Fibroblast of the aortic adventitia (primary cell): ENCODE measurements at places on chromosomes 4 and X.

GRCh38 chr4:98113012-98113411 lies 30.3 kb downstream of the STPG2 start:
- DNase-seq, result peak; percentile 34

GRCh38 chrX:114465689-114466088 lies 118.2 kb upstream of the HTR2C start:
- DNase-seq, result no peak

DNA sequence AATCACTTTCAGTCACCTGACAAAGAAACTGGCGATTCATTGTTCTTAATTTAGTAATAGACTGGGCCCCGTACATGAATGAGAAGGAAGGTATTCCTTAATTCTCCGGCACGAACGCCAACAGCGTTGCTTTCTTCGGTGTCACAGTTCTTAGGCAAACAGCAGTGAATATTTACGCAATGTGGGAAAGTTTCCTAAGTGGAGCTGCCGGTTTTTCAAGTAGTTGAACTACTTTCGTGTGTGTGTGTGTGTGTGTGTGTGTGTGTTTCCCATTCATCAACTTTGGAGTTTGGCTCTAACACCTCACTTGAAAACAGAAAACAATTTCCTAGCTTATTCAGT lies 651 bp downstream of the NXT2 start:
- peak; percentile 83 for DNase-seq

- no peak for DNase-seq
Measured at GRCh38 chr4:127217586-127218229, 415.0 kb upstream of the INTU start.

- DNase-seq, result peak; percentile 70
Measured at GRCh38 chrX:77436682-77437081, 10.5 kb upstream of the FGF16 start.

DNA sequence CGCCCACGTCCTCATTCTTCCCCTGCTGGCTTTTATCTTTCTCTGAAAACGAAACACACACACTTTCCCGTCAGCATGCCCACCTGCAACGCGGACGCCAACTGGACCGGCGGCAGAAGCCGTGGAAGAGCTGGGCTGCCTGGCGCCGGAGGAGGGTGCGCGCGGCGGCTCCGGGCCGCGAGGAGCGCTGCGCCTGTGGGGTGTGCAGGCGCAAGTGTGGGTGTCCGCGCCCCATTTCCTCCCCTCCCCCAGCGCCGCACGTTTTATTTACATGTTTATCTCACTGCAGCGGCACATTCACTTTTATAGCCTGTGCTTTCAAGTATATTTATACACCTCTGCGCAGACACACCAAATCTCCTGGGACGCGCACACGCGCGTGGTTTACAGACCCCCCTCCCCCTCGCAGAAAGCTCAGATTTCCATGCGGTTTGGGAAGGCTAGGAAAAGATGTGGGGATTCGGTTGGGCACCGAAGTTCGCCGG lies 1.5 kb downstream of the PITX2 start:
- no peak for DNase-seq
